ENCODE measurements at places on chromosomes 11 and 22.

GRCh38 chr22:49689858-49690257, 137.8 kb downstream of the BRD1 start:
- no peak for DNase-seq

GRCh38 chr11:94851864-94852636, 83.9 kb downstream of the AMOTL1 start:
- peak; percentile 95 for DNase-seq

GRCh38 chr11:64120951-64121569, 44.9 kb downstream of the MACROD1 start:
- DNase-seq = no peak

DNA sequence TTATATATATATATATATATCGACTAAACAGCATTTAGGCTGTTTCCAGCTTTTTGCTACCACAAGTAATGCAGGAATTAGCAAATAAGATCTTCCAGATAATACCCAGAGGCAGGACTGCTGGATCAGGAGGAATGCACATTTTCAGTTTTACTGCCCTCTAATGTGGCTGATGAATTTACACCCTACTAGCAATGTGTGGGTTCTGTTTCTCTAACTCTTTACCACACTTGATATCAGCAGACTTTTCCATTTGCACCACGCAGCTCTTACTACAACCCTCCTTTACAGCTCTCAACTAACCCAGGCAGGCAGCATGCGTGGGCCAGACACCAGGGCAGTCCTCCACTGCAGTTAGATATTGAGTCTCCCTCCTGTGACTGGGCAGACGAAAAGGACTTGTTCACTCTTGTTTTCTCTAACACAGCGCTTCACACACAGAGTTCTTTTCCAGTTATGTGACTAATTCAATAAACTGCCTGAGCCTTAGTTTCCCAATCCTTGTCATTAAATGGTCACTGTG, 67.7 kb downstream of the IGLL5 start:
- DNase-seq = peak; percentile 22

GRCh38 chr11:57476757-57477506, 16.6 kb downstream of the RTN4RL2 start:
- DNase-seq = no peak

DNA sequence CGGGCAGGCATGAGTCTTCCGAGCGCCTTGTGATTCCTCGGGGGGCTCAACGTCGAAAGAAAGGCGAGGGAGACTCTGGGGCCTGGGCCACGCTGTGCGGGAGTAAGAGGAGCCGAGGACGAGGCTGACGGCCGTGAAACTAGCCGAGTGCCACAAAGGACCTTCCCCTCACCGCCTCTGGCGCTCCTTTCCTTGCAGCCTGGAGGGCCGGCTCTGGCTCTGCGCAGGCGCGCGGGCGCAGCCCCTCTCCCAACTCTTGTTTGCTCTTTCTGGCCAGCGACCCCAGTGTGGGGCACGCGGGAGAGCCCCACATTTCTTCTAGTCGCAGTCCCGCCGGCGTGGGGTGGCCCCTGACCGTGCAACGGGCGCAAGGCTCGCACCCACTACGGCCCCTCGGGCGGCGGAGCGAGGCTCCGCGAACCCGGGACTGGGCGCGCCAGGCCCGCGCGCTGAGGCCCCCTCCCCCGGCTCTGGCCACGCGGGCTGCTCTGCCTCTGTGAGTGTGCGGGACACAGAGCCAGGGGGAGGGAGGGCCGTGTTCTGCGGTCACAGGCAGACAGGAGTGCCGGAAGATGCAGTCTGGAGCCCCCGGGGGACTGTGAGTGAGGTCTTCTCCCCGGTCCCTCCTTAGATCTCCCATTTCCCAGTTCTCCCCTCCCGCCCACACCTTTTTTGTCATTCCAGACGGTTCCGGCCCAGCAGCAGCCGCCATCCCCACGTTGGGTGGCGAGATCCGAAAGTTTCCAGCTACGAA, 1.0 kb upstream of the TOB2 start:
- DNase-seq = peak; percentile 92

DNA sequence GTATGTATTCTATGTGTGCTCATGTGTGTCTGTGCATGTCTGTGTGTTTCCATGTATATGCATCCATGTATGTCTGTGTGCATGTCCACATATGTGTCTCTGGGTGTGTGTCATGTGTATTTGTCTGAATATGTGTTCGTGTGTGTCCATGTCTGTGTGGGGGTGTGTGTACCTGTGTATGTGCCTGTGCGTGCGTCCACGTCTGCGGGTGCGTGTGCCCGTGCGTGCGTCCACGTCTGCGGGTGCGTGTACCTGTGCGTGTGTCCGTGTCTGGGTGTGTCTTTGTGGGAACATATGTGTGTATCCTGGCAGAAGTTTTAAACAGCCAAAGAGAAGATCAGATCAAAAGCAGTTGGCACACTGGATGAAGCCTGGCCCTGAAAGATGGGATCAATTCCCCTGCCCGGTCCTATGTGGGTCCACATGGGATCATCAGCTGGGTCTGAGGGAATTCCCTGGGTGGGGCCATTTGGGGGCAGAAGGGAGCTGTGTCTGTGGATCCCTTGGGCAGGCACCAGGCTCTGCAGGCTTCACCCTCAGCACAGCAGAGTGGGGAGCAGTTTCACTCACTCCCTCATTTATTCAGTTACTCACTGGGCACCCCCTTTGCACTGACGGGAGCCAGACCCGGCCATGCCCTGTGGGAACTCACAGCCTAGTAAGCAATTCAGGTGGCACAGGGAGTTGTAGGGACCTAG, 167.4 kb downstream of the MN1 start:
- DNase-seq = no peak

GRCh38 chr22:29023172-29023796, 38.3 kb downstream of the C22orf31 start:
- DNase-seq = no peak

- DNase-seq = no peak
Observed at GRCh38 chr11:22173532-22173931, 19.4 kb upstream of the ANO5 start.

DNA sequence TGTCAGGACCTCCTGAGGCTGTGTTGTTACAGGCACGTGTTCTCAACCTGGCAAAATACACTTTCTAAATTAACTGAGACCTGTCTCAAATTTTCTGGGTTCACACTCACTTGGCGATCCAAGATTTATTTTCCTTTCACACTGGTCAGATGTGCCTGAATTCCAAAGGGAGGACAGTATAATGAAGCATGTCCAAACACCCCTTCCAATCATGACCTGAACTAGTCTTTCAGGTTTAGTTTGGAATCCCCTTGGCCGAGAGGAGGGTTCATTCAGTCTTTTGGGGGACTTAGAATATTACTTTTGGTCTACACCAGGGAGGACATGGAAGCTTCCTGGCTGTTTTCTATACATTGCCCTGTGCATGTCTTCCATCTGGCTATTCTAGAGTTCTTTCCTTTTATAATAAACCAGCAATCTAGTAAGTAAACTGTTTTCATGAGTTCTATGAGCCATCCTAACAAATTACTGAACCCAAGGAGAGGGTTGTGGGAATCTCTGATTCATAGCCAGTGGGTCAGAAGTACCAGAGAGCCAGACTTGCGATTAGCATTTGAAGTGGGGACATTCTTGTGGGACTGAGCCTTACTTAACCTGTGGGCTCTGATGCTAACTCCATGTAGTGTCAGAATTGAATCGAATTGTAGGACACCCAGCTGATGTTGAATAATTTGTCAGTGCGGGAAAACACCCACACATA, 14.8 kb upstream of the TMEM216 start:
- DNase-seq = no peak

DNA sequence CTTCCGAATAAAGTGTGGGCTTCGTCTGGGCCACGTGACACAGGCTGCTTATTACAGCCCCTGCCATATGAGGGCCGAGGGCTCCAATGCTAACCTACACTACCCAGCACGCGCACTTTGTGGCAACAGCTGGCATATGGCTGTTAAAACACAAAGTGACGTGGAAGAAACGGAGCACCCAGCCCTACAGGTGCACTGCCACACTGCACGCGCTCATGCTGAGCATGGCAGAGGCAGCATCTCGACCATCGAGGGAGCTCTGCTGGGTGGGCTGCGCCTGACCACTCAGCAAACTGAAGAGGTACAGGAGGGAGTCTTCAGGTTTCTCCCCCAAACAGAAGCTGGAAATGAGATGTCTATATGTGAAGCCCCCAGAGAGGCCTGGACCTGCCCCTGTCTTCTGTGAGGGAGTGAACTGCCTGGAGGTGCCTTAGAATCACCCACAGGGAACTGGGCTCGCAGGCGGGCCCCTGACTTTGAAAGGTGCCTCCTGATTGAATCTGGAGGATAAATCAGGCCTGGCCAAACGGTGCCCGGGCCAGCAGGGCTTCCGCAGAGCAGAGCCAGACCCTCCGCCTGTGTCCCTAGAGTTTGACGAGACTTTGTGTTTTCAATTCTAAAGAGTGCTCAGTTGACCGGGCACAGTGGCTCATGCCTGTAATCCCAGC, 18.3 kb downstream of the TSSC4 start:
- no peak for DNase-seq

DNA sequence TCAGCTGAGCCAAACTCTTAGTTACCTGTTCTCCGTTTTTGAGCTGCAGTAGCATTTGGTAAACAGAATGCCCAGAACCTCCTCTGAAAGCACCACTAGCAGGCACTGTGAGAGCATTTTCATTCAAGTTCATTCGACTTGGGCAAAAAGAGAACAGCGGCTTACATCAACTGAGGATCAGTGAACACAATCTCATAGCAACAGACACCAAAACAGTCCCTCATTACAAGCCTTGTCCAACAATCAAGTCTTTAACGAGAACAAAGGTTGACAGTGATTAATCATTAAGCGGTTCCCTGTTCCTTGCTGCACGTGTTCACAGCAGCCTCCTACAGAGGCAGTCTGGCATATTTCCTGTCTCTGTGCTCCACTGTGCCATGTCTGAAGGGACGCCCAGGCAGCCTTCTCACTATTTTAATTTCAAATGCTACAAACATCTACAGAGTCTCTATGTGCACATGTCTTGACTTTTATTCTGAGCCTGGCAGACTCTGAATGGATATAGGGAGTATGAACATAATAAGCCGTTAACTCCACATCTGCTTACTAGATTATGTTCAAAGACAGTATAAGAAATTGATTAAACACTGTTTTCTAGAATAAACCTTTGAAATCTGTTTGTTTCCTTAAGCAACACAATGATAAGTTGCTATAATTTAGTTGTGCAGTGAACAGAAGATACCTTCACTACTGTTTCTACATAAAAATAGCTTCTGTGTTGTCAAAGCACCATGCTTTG, 88.3 kb upstream of the MTMR2 start:
- peak; percentile 90 for DNase-seq

DNA sequence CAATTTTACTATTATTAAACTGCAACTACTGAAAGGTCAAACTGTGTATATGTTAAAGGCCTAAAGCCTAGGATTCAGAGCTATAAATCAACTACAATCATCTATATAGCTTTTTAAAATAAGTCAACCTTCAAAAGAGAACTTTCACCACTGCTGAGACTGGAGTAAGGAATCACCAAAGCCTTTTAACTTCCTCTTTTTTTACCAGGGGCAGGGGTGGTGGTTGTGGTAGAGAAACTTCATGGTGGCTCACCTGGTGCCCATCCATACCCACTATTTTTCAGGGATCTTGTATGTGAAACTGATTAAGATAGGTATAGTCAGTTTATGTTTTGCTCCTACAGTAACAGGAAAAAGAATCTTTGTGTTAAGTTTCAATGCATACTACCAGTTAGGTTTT, 31.5 kb downstream of the TSG101 start:
- no peak for DNase-seq

DNA sequence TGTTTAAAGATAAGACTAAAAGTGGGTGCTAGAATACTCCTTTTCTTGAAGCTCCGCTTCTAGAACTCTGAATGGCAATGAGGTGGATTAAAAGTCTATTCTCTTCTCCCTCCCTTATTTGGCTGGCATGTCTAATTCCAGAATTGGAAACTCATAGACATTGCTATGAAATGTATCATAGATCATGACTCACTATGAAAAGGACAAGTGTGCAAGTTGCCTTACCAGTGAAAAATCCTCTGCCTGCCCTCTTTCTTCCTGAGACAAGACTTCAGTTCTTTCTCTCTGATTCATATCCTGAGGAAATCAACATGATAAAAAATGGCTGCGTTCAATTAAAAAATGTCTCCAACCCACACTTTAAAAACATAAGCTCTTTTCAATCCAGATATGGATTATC, 73.2 kb upstream of the BLID start:
- DNase-seq = no peak

DNA sequence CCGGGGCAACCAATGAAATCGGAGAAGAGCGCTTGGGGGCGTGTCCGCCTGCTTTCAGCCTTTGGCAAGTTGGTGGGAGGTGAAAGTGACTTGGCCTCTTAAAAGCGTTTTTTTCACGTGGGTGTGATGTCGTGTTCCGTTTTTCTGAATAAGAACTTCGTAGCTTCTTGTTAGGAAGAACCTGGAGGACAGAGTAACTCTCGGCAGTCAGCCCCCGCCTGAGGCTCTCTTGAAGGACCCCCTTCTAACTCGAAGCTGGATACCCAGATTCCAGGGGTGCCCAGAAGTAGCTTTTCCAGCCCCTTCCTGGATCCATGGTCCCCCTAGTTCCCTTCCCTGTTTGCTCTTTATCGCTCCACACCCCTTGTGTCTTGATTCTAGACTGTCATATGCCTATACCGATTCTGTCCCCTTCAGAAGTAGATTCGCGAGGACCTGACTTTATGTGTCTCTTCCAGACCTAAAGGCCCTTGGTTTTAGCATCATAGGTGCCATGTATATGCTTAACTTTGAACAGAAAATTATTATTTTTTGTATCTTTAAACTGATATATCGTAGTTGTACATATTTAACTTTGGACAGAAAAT, 915 bp upstream of the OSBP start:
- DNase-seq = no peak

DNA sequence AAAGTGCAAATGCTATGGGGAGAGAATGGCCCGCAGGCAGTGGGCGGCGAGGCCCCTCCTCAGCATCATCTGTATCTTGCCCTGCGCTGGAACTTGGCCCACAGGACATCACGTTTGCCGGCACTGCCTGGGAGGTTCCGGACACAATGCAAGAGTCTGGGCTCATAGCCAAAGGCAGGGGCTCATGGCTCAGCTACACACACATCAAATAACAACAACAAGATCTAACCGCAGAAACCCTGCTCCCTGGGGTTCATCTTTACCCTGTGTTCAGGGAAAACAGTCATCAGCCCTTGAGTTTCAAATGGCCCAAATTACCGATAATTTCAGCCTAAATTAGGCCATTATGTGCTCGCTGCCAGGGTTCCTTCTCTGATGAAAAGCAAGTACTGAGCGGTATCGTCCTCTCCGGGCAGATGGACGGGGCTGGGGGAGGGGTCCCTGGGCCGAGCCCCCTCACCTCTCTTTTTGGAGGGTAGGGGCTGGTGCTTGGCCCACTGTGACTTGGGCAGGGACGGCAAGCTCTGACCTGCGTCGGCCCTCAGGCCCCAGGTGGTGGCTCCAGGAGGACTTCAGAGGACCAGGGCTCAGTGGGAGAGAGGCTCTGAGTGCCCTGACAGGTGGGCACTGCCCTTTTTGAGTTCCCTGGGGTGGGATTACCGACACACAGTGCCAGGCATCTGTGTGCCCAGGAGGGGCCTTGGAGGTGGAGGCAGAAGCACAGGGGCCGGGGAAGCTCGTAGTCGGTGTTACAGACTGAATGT, 25.0 kb upstream of the GAL start:
- peak; percentile 93 for DNase-seq

GRCh38 chr11:70399681-70400112, 1.4 kb downstream of the CTTN start:
- no peak for DNase-seq

Data from brain (organoid and tissue), 16 donors.